ENCODE measurements at places on chromosomes 4 and X.
A peak's percentile ranks its signal among the peaks of the same experiment; 100 is the strongest.

DNA sequence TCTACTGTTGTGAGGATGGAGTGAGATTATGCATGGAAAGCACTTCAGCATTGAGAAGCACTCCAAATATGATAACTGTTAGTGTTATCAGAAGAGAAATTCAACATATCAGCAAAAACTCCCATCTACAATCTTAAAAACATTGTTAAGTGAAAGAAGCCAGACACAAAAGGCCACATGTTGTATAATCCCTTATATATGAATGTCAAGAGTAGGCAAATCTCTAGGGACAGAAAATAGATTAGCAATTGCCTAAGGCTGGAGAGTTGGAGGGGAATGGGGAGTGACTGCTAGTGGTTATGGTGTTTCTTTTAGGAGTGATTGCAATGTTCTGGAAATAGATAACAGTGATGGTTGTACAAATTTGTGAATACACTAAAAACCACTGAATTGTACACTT lies 122.5 kb upstream of the LNX1 start:
- no peak for DNase-seq

DNA sequence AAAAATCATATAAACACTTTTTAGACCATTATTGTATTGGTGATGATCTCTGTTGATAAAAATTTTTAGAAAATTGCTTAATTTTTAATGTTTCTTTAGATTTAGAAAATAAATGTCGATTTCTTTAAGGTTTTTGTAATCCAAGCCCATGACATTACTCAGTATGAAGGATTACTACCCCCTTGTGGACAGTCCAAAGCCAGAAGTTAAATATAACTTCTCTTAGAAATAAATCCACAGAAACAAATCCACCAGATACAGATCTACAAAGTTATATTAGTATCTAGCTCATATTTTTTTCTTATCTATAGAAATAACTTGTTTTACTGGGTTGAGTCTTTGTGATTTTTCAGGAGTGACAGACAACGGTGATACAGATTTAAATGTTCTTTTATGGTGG lies 18.9 kb downstream of the TIFA start:
- DNase-seq, result no peak

GRCh38 chr4:17030543-17030942 lies 132.1 kb upstream of the LDB2 start:
- DNase-seq, result no peak

- DNase-seq, result peak; percentile 30
These were observed 190.8 kb downstream of the TSPAN5 start for GRCh38 chr4:98467627-98468072.

GRCh38 chr4:189377569-189377968 lies 563.1 kb upstream of the FRG1 start:
- no peak for DNase-seq

DNA sequence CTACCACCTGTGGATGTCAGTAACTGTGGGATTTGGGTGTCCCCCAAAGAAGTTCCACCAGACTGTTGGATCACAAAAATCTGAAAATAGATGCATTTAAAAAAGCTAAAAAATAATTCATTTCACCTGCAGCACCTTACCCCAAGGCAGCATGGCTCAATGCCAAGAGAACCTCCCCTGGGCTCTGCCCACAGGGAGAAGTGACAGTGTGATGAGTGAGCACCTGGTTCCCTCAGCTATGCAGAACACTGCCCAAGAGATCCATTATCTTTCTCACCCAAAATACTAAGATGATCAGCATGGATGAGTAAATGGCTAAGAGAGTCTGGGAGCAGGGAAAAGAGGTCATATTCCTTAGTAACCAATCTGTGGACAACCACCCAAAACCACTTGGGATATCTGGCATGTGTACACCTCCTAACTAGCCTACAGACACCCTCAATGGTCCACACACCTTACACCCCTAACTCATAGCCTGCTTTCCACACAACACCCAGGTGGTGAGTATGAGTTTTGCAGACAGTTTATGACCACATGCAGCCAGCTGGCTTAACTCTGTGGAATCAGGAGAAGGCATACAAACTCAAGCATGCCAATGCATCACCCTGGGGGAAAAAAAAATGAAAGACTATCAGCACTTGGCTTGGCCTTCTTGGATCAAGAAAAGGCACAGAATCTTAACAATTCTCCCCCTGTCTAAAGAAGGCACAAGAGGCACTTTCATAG lies 416.5 kb upstream of the SMIM31 start:
- DNase-seq, result no peak

DNA sequence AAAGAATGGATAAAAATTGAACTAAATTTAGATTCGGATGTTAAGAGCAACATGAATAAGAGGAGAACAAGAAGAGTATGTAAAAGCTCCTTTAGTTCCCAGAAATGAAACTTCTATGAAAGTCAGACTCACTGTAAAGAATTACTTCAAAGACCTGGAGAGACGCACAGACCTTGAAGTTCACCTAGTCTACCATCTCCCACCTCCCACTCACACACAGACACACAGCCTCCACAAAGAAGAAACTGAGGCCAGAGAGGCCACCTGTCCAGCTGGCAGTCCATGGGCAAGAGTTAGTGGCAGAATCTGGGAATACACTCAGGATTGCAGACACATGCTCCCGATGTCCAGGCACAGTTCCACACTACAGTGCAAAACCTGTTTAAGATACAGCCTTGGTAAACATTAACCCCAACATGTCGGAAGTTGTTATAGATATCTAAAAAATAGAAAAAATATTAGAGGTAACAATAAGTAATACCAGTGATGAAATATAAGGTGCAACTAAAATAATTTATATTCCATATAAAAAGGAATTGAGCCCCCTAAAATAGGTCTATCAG lies 288.8 kb downstream of the INPP4B start:
- DNase-seq, result no peak

DNA sequence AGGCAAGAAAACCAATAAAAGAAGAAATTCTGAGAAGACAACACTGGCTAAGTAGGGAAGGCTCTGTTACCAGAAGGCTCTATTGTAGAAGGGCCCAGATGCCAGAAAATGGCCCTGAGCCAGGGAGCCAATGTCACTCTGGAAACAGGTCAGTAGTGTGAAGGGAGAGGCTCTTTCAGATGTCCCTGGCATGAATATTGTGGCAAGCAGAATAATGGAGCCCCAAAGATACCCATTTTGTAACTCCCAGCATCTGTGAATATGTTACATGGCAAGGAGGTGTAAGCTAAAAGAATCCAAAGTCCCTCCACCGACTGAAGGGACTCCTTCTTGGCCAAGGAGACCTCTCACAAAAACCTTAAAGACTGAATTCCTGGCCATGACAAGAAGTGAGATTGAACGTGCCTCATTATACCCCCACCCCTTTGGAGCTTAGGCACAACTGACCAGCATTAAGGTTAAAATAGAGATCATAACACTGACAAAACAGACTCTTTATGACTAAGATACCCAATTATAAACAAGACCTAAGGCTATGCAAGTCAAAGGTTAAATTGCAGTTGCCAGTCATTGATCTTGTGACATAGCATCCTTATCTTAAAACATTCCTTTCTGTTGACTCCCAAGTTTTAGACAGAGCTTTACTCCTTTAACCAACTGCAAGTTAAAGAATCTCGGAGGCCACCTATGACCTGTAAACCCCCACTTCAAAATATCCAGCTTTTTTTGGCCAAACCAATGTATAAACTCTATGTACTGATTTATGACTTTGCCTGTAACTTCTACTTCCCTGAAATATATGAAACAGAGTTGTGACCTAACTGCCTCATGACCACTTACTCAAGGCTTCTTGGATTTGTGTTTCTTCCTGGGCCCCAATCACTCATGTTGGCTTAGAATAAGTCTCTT lies 42.2 kb upstream of the SMIM10 start:
- no peak for DNase-seq

DNA sequence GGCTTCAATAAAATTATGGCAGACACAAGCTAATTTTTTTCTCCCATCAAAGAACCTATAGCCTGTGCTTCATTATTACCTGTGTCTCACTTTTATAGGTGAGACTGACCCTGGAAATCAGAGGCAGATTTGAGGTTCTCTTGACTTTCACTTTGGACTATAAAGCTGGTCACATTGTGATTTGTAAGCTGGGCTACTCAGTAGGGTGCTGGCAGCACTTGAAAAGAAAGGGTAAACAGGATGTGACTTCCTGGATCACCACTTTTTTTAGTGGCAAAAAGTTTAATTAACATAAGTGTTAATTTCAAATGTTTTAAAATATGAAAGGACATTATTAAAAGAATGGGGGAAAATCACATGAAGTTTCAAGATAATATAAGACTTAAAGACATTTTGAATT lies 50.6 kb upstream of the GATB start:
- no peak for DNase-seq

- no peak for DNase-seq
These were observed 21.5 kb upstream of the HTRA3 start for GRCh38 chr4:8248091-8248490.

- DNase-seq, result no peak
These were observed 63.8 kb upstream of the GABRQ start for GRCh38 chrX:152573866-152574265.

DNA sequence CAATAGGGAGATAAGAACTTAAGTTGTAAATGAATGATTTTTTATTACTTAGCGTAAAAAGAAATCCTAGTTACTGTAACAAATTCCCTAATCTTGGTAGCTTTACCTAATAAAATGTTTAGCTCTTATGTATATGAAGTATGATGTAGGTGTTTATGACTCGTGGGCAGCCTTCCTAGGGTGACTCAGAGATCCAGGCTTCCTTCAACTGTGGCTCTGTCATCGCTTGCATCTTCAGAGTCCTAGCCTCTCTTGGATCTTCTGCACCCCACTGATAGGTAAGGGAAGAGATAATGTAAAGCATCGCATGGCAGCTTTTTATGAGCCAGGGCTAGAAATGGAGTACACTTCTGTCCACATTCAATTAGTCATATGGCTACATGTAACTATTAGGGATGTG lies 165.6 kb upstream of the GLRA2 start:
- DNase-seq, result no peak

GRCh38 chr4:57182132-57182874 lies 72.1 kb upstream of the IGFBP7 start:
- DNase-seq, result no peak

DNA sequence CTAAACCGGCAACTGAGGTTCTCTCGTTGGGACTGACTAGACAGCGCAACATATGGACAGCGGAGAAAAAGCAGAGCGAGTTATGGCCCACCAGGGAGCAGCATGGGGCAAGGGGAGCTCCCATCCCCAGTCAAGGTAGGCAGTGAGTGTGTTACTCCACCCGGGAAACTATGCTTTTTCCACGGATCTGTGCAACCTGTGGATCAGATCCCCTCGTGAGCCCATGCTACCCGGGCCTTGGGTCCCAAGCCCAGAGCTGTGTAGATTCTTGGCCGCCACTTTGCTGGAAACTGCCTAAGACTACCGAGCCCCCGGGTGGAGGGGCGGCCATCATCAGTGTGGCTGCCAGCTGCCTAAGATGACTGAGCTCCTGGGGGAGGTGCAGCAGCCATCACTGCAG lies 140.9 kb downstream of the PAPSS1 start:
- no peak for DNase-seq

DNA sequence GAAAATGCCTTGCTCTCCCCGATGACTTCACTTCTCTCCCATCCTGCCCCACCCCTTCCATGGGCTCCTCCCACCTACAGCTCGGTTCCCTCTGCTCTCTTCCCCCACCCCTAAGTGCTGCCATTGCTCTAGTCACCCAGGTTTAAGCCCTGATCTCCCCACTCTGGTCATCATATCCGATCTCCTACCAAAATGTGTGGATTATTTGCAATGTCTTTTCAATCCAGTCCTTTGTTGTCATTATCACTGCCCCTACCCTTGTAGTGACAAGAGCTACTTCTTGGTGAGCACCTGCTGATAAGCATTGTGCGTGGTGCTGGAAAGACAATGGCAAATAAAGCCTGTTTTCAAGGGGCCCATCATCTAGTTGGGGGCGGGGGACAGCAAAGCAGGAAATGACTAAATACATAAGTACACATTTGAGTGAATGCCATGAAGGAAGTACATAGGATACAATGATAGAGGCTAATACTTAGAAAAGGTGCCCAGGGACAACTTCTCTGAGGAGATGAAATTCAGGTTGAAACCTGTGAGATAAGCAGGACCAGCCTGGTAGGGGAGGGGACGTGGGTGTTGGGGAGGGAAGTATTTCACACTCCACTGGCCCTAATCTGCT lies 63.8 kb downstream of the DLG3 start:
- DNase-seq, result no peak

DNA sequence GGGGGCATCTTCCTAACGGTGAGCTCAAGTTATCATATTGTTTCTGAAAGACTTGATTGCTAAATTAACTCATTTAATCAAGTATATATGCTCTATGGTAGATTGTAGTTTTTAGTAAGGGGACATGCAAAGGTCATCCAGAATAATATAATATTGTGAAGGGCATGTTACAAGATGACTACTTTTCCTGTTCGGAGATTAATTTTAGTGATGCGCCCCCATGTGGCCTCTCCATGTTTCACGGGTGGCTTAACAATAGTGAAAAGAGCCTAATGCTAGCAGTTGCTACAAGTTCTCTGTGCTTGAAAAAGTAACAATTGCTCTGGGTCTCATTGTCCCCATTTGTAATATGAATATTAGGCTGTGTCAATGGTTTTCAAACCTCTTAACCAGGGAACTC lies 12.2 kb downstream of the SMPX start:
- DNase-seq, result peak; percentile 8

GRCh38 chrX:97909245-97909644 lies 1025.5 kb downstream of the RPA4 start:
- no peak for DNase-seq

DNA sequence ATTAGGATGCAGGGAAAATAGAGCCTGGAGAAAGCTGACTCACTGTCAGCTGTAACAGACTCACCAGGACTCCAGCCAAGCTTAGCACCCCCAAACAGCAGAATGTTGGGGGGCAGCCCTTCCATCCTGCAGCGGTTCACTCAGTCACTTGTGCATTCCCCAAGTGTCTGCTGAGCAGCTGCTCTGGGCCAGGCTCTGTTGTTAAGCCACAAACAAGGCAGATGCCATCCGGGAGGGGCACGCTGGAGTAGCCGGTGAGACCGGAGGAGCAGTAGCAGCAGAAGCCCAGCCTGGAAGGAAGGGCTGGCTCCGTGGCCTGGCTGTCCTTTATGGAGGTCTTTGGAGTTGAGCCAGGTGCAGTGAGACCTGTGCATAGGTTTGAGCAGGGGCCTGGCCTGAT lies 22.0 kb downstream of the CCNQ start:
- DNase-seq, result no peak

- DNase-seq, result no peak
These were observed 35.5 kb downstream of the TBC1D9 start for GRCh38 chr4:140720387-140721304.
